ENCODE measurements at places on chromosomes 3 and 15.

GRCh38 chr3:58620421-58620820, 43.2 kb upstream of the FAM107A start:
- no peak for DNase-seq

GRCh38 chr15:48084759-48085590, 35.8 kb upstream of the SLC24A5 start:
- peak; percentile 14 for DNase-seq

DNA sequence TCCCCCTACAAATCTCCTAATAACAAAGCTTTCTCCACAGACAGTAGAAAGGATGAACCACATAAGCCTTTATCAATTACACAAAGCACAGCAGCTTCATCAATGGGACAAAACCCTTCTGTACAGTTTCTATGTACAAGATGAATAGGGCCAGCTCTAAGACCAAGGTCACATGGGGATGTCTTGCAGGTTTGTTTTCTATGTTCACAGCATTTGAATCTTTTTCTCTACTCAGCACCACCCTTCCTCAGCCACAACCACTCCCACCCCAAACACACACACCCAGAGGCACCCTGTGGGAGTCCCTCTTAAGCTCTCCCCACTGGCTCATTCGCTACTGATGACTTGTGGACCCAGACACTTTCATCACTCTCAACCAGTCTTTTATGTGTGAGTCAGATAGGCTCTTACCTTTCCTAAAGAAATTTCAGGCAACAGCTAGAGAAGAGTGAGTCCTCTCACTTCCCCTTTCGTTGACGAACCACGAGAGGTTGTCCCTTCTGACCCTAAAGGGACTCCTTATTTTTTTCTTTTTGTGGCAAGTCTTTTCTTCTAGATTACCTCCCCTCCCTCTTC, 57.9 kb downstream of the ARHGAP31 start:
- no peak for DNase-seq

DNA sequence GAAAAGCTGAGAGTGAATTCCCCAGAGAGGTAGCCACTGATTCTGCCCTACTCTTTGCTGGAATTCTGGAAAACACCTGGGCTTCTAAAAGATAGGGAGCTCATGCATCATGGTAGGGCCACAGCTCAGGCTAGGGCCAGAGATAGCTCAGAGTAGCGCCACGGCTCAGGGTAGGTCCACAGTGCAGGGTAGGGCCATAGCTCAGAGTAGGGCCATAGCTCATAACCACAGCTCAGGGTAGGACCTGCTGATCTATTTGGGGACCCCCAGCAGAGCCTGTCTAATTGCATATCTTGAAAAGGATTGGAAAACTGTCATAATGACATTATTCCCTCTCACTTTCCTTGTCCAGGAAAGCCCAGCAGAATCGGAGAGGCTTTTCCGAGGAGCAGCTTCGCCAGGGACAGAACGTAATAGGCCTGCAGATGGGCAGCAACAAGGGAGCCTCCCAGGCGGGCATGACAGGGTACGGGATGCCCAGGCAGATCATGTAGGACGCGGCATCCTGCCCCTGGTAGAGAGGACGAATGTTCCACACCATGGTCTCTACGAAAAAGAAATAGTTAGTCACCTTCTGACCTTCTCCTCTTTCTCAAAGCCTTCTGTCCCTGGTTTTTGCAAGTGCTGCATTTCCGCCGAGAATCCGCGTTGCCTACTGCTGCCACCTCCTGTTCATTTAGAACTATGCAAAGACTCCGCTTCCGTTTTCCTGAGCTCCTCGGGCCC, 14.5 kb downstream of the TAGLN3 start:
- DNase-seq, result peak; percentile 73

GRCh38 chr3:183369117-183369516, 59.3 kb downstream of the MCF2L2 start:
- no peak for DNase-seq

GRCh38 chr3:150370122-150370602, 37.9 kb upstream of the TSC22D2 start:
- DNase-seq, result peak; percentile 68

Data from large intestine (tissue), 12 donors.